ENCODE measurements at places on chromosomes 11 and 22.

- DNase-seq, result no peak
Measured at GRCh38 chr11:15185021-15185420, 70.3 kb downstream of the INSC start.

DNA sequence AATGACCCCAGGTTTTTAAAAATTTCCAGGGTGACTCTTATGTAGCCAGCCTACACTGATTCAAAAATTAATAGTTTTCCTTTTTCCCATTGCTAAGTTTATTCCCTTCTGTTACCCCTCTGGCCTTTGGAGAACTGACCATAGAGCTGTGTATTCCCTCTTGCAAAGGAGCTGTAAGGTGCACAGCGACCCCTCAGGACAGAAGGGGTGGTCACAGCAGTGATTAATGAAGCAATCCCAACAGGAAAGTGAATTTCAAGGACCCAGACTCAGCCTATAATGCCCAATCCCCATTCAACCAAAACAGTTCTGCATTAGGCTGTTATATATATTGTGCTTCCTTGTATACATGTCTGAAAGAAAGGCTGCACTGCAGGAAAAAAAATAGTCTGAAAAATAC lies 147.1 kb downstream of the WT1 start:
- no peak for DNase-seq

- no peak for DNase-seq
Measured at GRCh38 chr11:113549611-113550578, 74.7 kb upstream of the DRD2 start.

DNA sequence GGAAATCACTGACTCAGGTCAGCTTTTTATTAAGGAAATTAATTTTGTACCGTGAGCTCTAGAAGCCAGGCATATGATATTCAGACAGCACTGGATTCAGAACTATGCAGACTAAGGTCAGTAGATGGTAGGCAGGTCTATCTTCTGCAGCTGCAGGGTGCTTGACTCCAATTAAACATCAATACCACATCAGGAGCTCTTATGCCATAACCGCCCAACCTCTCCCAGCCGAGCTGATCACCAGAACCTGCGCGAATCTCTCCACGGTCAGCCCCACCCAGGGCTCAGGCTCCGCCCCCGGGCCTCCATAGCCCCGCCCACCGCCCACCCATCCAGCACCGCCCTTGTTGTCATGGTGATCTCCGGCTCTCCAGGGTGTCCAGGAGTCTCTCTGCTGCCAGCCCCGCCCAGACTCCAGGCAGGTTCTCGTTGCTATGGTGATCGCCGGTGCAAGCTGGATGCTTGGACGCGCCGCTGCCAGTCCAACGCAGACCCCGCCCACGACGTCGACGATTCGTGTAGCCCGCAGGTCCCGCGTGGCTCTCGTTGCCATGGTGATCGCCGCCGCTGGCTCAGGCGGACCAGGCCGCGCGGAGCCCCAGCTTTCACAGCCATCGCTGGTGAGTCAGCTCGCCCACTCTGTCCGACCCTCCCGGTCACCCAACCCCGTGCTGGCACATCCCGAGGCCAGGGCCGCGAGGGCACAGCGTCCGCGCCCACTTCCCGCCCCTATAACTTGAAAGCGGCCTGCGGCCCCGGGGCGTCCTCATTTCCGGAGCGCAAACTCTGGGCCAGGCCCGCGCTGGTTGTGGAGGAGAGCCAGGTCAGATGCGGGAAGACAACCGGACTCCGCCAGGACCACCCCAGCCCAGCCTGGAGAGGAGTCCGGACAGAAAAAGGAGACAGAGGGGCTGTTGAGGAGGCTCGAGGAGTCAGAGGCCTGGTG lies at the start of gene RAB36:
Gene RAB36, plus strand, starts transcription at position 546 of the 946 bp plus-strand sequence. CDS start 1,140 bp downstream, outside the sequence.
- DNase-seq, result peak; percentile 93

DNA sequence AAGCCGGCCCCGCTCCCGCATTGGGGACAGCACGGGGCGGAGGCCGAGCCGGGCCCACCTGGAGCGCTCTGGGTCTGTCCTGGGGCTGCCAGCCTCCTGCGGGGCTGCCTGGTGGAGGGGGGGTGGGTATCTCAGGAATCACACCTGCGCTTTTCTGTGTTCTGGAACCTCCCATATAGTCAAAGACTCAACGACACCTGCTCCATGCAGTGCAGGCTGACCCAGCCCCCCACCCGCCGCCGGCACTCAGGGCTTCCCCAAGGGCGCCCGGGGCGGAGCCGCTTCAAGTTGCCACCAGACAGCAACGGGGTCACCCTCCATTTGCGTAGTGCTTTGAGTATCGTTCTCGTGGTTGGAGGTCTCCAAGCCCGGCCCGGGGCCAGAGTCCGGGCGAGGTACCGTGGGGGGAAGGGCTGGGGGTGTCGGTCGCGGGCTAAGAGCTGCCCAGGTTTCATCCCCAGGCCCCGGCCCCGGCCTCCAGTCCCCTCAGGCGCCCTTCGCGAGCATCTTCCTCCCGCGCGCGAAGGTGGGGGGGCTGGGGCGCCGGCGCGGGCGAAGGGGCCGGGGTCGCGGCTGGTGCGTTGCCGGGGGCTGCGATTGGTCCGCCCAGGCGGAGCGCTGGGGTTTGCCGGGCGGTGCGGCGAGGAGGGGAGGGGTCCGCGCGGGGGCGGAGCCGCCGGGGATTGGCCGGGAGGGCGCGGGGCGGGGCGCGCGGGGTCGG lies 6.6 kb downstream of the TSPAN4 start:
- DNase-seq, result no peak

DNA sequence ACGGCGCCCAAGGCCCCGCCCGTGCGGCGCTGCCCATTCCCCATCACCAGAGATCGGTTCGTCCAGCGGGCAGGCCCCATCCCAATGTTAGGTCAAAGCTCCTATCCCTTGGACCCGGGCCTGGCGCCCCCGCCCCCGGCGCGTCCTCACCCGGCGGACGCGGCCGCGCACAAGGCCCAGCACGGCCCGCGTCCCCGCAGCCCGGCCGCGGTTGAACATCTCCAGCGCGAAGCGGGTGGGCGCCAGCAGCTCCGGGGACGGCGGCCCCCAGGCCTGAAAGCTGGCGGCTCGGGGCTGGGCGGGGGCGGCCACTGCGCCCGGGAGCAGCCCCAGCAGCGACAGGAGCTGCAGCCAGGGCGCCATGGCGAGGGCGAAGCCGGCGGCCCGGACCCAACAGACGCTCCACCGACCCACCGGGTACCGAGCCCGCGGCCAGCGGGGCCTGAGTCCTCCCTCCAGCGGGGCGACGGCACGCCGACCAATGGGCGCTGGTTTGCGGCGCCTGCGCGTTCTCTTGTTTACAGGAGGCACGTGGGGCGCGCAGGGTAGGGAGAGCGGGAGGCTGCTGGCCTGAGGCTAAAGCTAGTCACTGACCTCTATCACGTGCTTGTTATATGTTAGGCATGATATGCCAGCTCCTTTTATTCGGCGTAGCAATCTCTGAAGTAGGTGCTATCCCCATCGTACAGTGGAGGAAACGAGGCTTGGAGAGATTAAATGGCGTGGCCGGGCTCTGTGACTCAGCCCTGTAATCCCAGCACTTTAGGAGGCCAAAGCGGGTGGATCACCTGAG lies at the start of gene CTSF:
Gene CTSF, minus strand, starts transcription at position 483 of the 793 bp plus-strand sequence. Its CDS starts 120 bp downstream, at position 363.
- DNase-seq, result no peak

DNA sequence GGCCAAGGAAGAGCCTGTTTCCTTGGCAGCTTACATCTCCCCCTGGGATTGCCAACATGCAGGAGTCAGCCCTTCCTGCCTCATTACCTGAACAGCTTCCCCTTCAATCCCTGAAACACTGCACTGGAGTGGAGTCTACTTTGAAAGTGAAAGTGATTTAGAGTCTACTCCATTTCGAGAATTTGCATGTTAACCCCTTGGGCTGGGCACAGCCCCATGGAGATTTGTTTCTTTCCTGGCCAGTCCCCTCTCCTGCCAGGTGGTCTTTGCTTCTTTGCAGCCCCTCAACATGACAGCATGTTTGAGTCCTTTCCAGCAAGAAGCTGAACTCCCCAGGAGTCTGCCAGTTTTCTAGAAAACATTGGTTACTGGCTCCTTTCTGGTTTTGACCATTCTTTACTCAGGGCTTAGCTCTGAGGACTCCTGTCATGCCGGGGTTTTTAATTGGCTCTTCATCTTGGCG lies 59.9 kb downstream of the TRAF6 start:
- no peak for DNase-seq

GRCh38 chr11:73999581-74000306 lies 9.1 kb downstream of the UCP3 start:
- no peak for DNase-seq

GRCh38 chr11:63445118-63445517 lies 45.8 kb downstream of the PLAAT5 start:
- DNase-seq, result no peak

GRCh38 chr11:70301721-70302418 lies 31.4 kb downstream of the PPFIA1 start:
- no peak for DNase-seq

DNA sequence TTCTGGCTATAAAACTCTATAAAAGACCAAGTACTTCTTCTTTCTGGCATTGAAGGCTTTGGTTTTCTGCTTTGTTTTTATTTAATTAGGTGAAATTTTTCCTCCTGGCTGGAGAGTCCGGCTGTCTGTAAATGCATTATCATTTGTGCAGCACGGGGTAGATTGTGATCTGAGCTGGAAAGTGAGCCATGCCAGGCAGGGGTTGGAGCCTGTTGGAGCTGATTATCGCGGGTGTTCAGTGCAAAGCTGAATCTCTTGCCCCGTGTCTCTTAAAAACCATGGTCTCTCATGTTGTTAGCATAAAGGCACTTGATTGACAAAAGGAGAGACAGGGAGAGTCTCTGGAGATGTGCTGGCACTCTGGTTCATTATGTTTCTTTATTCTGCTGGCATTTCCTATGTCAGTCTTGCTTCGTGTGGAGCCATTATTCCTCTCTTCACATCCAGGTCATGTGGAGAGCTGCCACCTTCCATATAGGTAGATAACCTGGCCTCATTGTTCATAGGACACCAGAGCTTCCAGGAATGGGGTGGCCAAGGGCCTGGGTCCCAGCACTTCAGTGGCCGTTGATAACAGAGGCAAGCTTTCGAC lies 75.2 kb downstream of the LDLRAD3 start:
- no peak for DNase-seq

GRCh38 chr11:10257478-10257877 lies 36.5 kb downstream of the SBF2 start:
- no peak for DNase-seq

DNA sequence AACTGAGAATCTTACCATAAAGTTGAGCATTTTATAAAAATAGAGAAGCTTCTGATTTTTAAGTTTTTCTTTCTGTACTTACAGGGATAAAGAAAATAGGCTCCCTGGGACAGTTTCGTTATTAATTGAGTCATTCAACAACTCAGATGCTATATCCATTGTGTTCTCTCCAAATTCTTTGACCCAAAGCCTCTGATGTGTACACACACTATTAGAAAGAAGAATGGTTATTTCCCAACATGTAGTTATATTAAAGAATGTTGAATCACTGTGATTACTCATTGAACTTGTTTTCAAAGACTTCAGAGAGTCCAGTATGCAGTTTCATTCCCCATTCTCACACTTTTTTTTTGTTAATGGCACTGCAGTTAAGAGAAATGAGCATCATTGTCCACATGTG lies 734.3 kb upstream of the ARHGAP42 start:
- DNase-seq, result no peak

GRCh38 chr11:41935795-41936194 lies 476.3 kb upstream of the LRRC4C start:
- DNase-seq, result no peak

DNA sequence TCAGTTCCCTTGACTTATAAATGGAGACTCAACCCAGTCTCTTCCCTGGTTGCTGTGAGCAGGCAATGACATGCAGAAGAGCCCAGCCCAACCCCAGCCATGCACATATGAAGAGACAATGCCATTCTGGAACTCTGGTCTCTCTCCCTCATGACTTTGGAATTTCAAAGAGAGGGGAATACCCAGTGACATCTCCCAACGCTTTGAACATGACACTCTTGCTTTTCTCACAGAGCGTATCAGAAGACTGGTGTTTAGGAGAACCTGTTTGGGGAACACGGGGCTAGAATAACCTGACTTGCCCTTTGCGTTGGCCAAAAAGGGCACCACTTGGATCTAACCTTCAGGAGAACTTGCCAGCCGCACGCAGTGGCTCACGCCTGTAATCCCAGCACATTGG lies 12.9 kb downstream of the RANGAP1 start:
- DNase-seq, result no peak

DNA sequence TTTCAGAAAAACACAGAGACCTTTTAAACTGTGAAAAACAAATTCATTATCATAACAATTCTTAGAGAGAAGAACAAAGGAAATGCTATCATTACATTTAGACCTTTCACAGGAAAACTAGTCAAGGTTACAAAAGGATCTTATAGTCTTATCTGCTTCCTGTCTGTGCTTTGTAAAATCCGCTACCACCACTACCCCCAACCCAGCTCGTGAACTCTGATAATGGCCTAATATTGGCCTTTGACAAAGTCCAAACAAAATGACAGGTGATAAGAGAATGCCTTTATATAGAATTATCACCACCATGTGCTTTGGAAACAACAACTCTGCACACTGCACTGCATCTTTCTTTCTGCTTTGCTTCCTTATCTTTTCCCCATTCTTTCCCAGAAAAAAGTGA lies 272.5 kb downstream of the SBF2 start:
- no peak for DNase-seq

- no peak for DNase-seq
Measured at GRCh38 chr11:67667490-67668191, 6.8 kb downstream of the ALDH3B2 start.

GRCh38 chr22:23205339-23206049 lies 25.2 kb downstream of the BCR start:
- DNase-seq, result no peak
